ENCODE measurements at places on chromosomes 13 and 19.

DNA sequence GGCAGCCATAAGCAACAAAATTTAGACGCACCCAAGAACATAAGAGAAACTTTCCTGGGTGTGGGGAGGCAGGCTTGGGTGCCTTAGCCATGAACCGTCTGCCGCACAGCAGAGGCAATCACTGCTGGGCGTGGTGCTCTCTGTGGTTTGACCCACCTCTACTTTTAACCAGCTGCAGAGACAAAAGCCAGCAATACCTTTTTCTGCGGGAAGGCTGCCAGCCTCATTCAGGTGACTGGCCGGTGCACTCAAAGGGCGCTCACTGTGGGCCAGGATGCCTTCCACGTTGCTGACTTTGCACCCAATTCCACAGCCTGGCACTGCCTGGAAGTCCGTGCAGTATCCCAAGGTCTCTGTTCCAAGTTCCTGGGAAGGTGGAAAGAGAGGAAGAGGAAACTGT lies 69.1 kb downstream of the ATP7B start:
- peak; percentile 66 for DNase-seq

GRCh38 chr19:35904311-35905068 lies 2.2 kb downstream of the HCST start:
- DNase-seq, result no peak

GRCh38 chr13:19845758-19846157 lies 17.7 kb downstream of the ZMYM5 start:
- no peak for DNase-seq

DNA sequence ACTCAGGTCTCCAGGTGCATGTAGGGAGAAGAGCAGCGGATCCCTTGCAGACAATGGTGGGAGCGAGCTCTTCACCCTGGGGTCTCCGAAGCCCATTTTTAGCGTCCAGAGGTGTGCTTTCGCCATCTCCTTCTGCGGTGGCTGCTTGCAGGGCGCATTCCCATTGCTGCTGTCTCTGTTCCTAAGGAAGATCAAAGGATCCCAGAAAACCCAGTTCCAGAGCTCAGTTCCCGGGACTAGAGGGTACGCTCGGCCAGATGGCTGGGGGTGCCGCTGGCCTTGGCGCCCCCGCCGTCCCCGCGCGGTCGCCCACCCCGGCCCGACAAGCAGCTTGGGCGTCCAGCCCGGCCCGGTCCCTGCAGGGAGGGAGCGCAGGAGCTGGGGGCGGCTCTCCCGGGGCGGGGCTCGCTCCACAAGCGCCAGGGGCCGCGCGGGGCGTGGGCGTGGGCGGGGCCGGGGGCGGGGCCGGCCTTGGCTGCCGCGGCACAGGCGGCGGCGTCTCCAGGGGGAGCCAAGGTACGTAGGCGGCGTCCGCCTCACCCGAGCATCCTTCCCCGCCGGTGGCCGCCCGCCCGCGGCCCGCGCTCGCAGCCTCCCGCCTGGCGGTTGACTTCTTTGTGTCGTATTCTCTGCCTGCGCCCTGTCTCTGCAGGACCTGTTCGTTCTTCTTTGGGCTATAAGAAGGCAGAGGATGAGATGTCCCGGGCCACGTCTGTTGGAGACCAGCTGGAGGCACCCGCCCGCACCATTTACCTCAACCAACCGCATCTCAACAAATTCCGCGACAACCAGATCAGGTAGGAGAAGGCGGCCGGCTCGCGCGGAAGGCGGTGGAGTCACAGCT lies 96.8 kb downstream of the ATP8A2 start:
- no peak for DNase-seq

GRCh38 chr13:38582133-38582532 lies 104.7 kb upstream of the FREM2 start:
- DNase-seq, result no peak

DNA sequence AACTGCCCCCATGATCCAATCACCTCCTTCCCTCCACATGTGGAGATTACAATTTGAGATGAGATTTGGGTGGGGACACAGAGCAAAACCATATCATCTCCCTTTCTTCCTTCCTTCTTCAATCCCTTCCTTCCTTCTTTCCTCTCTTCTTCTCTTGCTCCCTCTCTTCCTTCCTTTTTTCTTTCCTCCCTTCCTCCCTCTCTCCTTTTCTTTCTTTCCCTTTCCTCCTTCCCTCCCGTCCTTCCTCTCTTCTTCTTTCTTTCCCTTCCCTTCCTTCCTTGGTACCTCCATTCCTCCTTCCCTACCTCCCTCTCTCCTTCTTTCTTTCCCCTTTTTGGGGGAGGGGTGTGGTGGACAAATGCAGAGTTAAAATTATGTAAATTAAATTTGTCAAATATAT lies 145.1 kb downstream of the TSHZ3 start:
- DNase-seq, result no peak

GRCh38 chr19:11704626-11705025 lies 34.1 kb downstream of the ZNF823 start:
- DNase-seq, result no peak
